ENCODE measurements at places on chromosomes 7 and 10. TPM values are rescaled to one million over a fixed set of nuclear protein-coding genes. Genes with fewer than 3 reads are reported as not detected.

Gene MLXIPL
- total RNA-seq: not detected

Gene FKBP9
- 0.29 TPM for total RNA-seq

DNA sequence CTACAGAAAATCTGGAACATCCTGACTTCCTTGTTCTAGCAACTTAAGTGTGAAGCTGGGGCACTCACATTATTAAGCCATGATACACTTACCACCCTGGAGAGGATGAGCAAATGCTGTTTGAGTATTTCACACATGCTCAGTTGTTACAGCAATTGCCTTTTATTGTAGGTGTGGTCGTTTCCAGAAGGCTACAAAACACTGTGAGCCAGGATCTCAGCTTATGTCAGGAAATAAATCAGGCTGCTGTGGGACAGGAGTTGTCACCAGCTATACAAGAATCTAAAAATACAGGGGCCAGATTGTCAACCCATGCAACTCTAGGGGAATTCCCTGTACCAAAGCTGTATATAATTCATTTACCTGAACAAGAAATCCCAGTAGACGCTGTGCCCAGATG, 273.3 kb upstream of the SP4 start:
- H3K27ac ChIP-seq: no peak overlapping the region
- H3K36me3 ChIP-seq: no peaks in the 10 kb centered on the region
- no peaks in the 10 kb centered on the region for H3K27me3 ChIP-seq
- no peak overlapping the region for H3K4me3 ChIP-seq
- DNase-seq: no peak
- H3K4me1 ChIP-seq: no peaks in the 10 kb centered on the region

DNA sequence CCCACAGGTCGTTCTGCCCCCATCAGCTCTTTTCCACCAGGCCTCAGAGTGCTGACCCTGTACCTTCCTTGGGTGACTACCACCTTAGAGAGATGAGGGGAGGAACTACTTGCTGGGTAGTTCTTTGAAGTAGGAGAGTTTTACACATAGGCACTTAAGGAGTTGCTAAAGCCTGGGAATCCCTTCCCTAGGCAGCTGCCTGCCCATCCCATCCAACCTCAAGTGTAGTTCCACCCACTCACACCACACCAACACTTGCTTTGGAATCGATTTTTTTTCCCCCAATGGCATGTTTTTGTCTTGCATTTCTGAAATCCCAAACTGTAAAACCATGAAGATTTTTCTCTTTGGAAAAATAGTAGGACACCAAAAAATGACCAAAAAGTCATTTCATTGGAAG, 47.7 kb downstream of the FBXW4 start:
- H3K27ac ChIP-seq: no peak overlapping the region
- H3K36me3 ChIP-seq: no peaks in the 10 kb centered on the region
- no peak for DNase-seq

- no peak for DNase-seq
- no peaks in the 10 kb centered on the region for H3K36me3 ChIP-seq
- H3K27me3 ChIP-seq: peaks cover 6% of the 10 kb centered on the region
- H3K27ac ChIP-seq: no peak overlapping the region
- no peak overlapping the region for H3K4me3 ChIP-seq
- no peaks in the 10 kb centered on the region for H3K4me1 ChIP-seq
Measured at GRCh38 chr10:71520042-71520441, 123.3 kb downstream of the CDH23 start.

Data from CD8-positive, alpha-beta memory T cell (primary cell).